GM18507 (cell line): ENCODE measurements at places on chromosomes 11 and 22.

DNA sequence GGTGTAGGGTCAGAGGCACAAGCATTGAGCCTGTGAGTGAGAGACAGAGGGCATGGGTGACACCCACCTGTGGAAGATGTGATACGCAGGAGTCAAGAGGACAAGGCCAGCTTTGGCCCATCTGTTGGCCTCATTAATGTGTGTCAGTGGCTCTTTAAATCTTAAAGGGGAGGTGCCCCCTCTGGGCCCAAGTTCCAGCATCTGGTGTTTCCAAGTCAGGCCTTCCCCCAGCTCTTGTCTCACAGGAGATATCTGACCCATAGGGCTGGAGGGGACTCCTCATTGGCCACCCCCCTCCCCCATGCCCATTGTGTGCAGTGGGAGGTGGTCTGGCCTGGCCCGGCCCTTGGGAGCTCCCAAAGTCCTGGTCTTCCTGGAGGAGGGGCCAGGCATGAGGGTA lies 8.9 kb downstream of the KCNK7 start:
- no peak for DNase-seq

DNA sequence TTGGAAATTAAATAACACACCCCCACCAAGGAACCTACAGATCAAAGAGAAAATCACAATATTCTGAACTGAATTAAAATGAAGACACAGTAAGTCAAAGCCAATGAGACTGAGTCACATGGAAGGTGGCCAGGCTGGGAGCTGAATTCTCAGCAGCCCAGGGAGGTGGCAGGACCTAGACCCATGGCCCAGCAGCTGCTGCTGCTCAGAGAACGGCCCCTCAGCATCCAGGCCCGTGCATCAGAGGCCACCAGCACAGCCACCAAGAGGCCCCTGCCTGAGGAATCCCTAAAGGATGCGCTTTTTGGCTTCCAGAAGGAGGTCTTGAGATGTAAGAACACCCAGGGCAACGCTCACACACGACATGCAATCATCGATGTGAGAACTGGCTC lies 35.0 kb downstream of the TBX1 start:
- no peak for DNase-seq

DNA sequence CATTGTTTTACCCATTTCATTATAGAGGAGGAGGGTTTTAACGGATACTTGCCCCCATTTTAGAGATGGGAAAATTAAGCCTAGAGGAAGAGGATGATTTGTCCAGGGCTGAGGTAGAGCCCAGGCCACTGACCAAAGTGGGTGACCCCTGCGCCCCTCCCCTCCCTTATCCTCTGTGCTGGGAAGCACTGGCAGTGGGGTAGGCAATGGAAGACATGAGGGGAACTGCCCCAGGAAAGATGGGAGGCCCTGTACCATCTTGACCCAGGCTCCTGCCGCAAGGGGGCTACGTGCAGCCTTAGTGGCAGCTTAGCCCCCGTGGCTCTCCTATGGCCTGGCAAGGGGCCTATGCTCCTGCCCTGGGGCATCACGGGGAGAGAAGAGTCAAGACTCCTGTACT lies 76.4 kb upstream of the MYOD1 start:
- DNase-seq: no peak

GRCh38 chr22:17083811-17084441 lies 874 bp upstream of the IL17RA start:
- no peak for DNase-seq

- no peak for DNase-seq
These were observed 54.5 kb downstream of the PACS1 start for GRCh38 chr11:66124564-66124963.

DNA sequence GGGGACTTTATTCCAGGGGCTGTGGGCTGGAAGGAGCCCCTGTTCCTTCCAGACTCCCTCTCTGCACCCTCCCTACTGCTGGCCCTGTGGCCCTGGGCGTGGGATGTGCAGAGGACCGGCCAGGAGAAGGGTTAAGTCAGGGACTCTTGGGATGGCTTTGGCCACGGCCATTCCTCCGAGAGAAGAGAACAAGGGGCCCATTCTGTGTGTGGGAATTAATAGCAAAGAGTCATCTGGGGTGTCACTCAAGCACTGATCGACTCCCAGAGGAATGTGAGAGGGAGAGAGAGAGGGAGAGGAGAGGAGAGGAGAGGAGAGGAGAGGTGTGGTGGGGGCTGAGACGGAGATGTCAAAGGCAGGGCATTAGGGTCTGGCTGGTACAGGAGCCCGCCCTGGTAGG lies 14.2 kb upstream of the SOX10 start:
- no peak for DNase-seq

GRCh38 chr11:120632579-120632978 lies 121.0 kb downstream of the GRIK4 start:
- DNase-seq: no peak

GRCh38 chr11:100805506-100806199 lies 118.6 kb downstream of the ARHGAP42 start:
- no peak for DNase-seq

GRCh38 chr11:101306721-101307120 lies 177.1 kb upstream of the PGR start:
- no peak for DNase-seq

DNA sequence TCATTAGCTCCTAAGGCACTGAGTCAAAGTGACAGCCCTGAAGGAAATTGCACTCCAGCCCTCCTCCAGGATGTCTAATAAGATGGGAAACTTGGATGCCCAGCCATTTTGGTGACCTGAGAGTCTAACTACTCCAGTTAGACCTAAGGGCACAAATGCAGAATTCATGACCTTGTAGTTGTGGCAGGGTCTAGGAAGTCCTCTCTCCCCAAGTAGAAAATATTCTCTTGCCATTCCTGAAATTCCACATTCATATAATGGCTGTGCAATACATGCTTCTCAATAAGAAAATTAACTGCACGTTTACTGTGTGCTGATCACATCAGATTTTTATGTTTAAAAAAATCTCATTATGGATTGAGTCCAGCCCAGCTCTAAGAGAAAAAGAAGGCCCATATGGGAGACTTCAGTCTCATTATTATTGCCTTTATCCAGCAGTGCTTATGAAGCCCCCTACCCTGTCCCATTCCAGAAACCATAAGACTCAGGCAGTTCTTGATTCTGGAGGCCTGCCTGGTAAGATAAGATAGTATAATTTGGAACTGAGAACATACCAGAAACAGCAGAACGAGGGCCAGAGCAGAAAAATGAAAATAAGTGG lies 133.7 kb upstream of the LDLRAD3 start:
- no peak for DNase-seq

DNA sequence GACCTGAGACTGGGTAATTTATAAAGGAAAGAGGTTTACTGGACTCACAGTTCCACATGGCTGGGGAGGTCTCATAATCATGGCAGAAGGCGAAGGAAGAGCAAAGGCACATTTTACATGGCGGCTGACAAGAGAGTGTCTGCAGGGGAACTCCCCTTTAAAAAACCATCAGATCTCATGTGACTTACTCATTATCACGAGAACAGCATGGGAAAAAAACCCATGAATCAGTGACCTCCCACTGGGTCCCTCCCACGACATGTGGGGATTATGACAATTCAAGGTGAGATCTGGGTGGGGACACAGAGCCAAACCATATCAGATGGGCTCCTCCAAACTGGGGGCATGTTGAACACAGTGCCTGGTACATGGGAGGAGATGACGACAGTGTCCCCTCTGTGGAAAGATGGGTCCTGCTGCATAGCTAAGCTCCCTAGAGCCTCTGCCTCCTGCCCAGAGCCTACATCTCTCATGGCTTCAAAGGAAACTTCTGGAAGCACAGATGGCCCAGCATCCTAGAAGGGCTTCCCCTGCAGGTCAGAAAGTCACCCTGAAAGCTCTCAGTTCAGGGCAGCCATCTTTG lies 46.1 kb downstream of the MYEOV start:
- DNase-seq: no peak

GRCh38 chr11:108947654-108948570 lies 283.0 kb downstream of the DDX10 start:
- no peak for DNase-seq

GRCh38 chr11:108538022-108538424 lies 39.8 kb upstream of the POGLUT3 start:
- no peak for DNase-seq

GRCh38 chr22:17912945-17913721 lies 111.2 kb downstream of the MICAL3 start:
- DNase-seq: no peak

DNA sequence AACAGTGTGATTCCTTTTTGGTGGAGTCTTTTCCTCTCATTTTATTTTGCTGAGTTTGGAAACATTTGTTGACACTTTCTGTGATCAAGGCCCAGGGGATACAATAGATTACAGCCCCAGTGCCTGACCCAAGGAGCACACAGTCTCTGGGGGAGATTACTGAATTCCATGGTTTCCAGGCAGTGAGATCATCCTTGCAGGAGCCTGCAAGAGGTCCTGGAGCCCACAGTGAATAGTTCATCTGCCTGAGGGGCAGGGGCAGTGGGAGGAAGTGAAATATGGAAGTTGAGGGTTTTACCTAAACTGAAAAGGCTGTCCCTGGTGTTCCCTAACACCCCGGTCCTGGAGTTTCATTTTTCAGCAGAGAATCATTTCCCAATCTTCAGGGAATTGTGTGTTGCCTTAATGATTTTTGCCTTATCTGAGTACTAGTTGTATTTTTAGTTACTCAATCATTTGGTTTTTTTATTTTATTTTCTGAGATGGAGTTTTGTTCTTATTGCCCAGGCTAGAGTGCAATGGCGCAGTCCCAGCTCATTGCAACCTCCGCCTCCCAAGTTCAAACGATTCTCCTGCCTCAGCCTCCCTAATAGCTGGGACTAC lies 7.7 kb downstream of the CCS start:
- no peak for DNase-seq

- DNase-seq: no peak
These were observed 1116.6 kb downstream of the BRD1 start for GRCh38 chr22:48711031-48711431.

GRCh38 chr11:67317888-67318555 lies 14.7 kb downstream of the SSH3 start:
- no peak for DNase-seq

- DNase-seq: no peak
These were observed 21.2 kb downstream of the UPB1 start for GRCh38 chr22:24516301-24516737.

GRCh38 chr22:50247748-50248147 lies 2.9 kb upstream of the TUBGCP6 start:
- DNase-seq: no peak

DNA sequence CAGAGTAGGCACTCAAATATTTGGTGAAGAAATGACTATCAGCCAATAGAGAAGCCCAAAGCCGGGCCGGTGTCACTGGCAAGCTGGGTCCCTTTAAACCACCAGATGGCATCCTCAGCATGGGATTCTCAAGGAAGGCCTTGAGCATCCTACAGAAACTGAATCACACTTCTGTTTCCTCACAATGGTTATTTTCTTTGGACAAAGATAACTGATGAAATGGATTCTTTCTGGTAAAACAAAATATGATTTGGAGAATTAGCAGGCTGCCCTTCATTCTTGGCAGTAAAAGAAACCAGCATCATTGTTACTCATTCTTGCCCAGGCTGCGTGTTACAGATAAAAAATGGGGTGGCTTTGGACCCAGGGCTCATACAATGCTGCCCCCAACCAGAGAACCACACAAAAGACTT lies 30.3 kb upstream of the ASPHD2 start:
- DNase-seq: peak; percentile 22

DNA sequence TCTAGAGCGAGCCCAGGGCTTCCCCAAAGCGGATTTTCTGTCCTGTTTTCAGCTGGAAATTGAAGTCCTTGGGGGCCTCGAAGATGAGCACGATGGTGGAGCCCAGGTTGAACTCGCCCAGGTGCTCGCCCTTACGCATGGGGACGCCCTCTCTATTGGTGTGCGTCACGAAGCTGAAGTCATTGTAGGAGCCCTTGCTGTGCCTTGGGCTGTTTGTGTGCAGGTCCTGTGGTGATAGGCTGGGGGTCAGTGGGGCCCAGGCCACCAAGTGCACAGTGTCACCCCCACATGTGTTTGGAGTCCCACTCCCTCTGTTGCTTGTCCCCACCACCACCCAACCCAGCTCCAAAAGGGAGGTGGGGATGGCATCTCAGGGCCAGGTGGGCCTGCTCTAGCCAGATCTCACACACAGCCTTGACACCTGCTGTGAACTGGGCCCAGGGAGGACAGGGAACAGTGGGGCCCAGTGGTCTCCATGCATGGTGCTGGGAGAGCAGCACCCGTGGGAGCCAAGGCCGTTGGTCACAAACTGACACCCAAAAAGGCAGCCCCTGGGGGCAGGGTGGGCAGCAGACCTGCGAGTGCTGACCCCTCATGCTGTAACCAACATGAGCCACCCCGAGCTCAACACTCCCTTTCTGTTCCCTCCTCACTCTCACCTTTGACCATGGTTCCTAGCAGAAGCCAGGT lies 42.3 kb downstream of the PISD start:
- no peak for DNase-seq

DNA sequence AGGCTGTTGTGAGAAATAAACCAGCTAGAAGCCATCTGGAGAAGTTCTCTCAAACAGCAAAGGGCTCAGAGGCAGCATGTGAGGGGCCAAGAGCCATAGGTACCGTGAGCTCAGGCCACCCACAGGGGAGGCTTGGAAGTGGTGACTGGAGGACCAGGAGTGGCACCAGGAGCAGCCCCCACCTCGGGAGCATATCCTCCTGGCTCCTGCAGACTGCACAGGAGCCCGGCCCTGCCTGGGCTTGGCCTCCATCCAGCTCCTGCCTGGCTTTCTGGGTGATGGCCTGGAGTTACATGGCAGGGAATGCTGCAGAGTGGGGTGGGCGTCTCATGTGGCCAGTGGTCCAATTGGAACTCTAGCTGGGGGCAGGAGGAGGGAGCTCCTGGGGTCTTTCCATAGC lies 4.2 kb upstream of the MPPED1 start:
- no peak for DNase-seq

- DNase-seq: peak; percentile 7
These were observed 99.1 kb downstream of the CD44 start for GRCh38 chr11:35237860-35238715.

DNA sequence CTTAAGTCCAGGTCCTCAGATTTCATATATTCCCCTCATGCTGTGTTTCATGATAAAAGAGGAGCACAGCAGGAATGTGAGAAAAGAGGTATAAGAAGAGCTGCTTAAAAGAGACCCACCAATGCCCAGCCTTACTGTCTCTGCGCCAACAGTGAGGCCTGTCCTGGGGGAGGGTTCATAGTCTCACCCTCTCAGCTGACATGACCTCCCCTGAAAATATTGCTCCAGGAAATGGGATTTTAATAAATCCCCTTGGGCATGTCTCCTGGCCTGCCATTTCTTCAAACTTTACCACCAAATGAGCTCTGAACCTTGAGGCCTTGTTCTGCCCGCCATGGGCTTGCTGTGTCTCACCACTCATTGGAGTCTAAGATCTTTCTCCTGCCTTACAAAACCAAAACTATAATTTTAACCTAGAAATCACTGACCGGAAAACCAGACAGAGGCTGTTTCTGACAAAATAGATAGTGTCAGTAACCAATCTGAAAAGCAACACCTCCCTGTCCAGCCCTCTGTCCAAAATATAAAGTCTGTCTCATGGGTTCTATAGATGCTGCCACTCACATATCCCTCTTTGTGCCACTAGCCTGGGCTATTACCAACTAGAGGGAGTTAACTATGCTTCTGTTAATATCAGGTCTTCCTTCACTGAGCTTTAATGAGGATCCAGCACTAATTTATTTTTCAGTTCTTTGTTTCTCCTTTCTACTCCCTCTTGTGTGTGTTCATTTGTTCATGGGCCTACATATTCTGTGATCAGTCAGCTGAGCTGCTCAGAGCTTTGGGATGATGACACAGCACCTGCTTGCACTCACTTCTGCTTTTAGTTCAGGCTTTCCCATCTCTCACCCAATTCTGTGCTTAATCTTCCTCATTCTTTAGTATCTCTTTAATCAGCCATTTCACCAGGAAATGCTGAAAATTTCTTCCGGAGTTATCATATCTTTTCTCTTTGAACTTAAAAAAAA lies at the start of gene OR2AG2:
OR2AG2 (minus strand) TSS at position 51 of the 968 bp plus-strand sequence. CDS start 3,019 bp downstream, outside the sequence.
- no peak for DNase-seq
